ENCODE measurements at places on chromosomes 7 and 10.

- no peak for DNase-seq
These were observed 5.5 kb upstream of the MNX1 start for GRCh38 chr7:157016024-157016351.

GRCh38 chr7:108059526-108059925, 56.6 kb upstream of the LAMB1 start:
- no peak for DNase-seq

DNA sequence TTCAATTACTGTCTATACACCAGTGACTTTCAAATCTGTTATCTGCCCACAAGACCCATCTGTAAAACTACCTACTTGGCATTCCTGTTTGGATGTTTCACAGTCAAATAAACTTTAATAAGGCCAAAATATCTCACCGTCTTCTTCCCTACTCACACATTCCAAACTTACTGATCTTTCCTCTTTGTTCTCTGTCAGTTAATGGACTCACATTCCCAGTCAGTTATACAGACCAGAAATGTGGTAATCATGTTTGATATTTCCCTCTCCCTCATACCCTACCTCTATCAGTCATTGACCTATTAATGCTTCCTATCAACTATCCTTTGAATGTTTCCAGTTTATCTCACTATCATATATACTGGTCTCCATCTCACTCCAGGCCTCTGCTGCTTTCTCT, 28.5 kb upstream of the HDAC9 start:
- no peak for DNase-seq

GRCh38 chr10:87862679-87863052, 667 bp downstream of the KLLN start:
- no peak for DNase-seq

- DNase-seq = no peak
These were observed 61.0 kb upstream of the SFMBT2 start for GRCh38 chr10:7471720-7472367.

- no peak for DNase-seq
These were observed 21.5 kb upstream of the AKR1C1 start for GRCh38 chr10:4941540-4942330.

- DNase-seq = no peak
These were observed 113.0 kb downstream of the ADCY1 start for GRCh38 chr7:45687185-45687560.

- DNase-seq = no peak
These were observed 74.2 kb downstream of the NOC3L start for GRCh38 chr10:94288361-94289101.

- no peak for DNase-seq
These were observed 411.2 kb upstream of the KLF6 start for GRCh38 chr10:4196183-4196582.

GRCh38 chr10:95513008-95513589, 48.1 kb downstream of the SORBS1 start:
- DNase-seq = no peak

DNA sequence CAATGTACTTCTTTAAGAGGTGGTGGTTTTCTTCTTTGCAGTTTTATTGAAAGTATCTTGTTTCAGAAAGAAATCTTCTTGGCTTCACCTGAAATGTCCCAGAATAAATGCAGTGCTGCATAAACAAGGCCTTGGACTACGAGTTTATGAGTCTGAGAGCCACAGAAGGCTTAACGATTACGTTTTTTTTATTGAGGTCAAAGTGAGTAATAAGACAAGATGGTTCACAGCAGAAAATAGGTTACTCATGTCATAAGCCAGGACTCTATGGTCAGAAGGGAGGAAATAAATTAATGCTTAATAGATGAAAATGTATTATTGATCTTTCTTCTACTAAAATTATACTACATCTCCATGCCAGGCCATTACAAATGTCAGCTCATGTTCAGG, 13.7 kb upstream of the NPTX2 start:
- DNase-seq = no peak

DNA sequence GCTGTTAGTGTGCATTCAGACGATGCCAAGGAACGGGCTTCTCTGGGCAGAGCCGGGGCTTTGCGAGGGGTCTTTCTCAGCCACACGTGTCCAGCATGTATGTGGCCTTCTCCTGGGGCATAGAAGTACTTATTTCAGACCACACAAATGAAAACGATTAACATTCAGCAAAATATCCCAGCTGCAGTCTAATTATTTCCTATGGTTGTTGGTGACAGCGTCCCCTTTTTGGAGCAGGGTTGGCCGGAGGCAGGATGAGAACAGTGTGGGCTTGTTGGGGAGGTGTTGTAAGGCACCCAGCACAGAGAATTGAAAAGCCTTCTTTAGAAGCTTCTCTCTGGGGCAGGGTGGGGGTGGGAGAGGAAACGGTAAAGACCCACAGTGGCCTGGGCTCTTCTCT, 54.2 kb downstream of the PTPRE start:
- DNase-seq = no peak

- no peak for DNase-seq
These were observed 50.1 kb downstream of the SFTPD start for GRCh38 chr10:79898597-79899325.

GRCh38 chr10:24938076-24938475, 14.3 kb downstream of the PRTFDC1 start:
- DNase-seq = no peak

GRCh38 chr10:30047924-30048531, 11.4 kb downstream of the JCAD start:
- no peak for DNase-seq

GRCh38 chr7:119964788-119965542, 308.0 kb upstream of the KCND2 start:
- no peak for DNase-seq

- no peak for DNase-seq
These were observed 157.1 kb downstream of the GATA3 start for GRCh38 chr10:8211631-8212030.

- DNase-seq = no peak
These were observed 474.7 kb upstream of the SEMA3A start for GRCh38 chr7:84669177-84669732.

- no peak for DNase-seq
These were observed 21.7 kb upstream of the MCM10 start for GRCh38 chr10:13139676-13140075.

- no peak for DNase-seq
These were observed 270.7 kb downstream of the PARD3 start for GRCh38 chr10:34544400-34544799.

- no peak for DNase-seq
These were observed 44.1 kb upstream of the CNPY1 start for GRCh38 chr7:155590215-155591018.

DNA sequence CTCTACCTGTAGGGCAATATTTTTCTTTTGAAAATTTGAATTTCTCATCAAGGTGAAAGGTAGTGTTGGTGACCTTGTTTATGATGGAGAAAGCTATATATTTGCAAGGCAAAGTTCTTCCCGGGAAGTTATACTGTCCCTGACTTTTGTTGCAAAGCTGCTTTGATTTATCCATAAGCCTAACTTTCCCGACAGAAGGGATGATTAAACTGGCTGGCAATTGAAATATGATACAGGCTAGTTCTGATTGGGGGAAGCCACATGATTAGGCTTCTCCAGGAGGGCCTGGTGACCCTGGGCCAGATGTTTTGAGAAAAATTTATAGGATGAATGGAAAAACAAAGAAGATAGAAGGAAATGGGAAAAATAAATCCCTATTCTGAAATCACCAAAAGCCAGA, 215.5 kb downstream of the ACTR3B start:
- no peak for DNase-seq

DNA sequence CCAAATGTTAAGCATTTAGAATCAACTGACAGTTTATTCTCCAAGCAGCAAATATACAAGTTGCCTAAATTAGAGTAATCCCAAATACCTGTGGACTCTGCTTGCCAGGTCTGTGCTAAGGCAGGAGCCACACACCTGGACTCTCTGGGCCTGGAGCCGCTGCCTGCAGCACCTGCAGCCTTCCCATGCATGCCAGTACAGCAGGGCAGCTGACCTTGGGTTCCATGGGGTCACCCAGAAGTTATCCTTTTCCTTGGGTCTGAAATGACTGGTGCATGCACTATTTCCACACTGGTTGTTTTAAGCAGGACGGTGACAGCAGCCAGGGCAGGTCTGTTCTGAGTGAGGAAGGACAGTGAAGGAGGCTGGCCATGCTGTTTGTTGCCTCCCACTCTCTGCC, 573.2 kb downstream of the GLRX3 start:
- DNase-seq = no peak

- peak; percentile 15 for DNase-seq
These were observed 49.7 kb downstream of the BZW2 start for GRCh38 chr7:16695621-16696237.

DNA sequence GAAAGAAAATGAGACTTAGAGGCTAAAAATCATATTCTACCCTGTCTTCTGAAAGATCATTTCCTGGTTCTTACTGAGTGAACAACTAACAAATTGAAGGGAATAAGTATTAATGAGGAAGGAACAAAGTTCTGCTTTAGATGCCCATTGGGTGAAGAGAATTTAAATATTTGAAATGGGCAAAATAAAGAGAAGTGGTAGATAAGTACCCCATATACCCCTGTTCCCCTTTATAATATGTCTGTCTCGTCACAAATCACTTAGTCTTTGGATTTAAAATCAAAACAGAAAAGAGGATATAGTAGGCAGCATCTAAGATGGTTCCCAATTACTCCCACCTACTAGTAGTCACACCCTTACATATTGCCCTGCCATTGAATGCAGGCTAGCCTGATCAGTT, 13.2 kb downstream of the TES start:
- DNase-seq = no peak

DNA sequence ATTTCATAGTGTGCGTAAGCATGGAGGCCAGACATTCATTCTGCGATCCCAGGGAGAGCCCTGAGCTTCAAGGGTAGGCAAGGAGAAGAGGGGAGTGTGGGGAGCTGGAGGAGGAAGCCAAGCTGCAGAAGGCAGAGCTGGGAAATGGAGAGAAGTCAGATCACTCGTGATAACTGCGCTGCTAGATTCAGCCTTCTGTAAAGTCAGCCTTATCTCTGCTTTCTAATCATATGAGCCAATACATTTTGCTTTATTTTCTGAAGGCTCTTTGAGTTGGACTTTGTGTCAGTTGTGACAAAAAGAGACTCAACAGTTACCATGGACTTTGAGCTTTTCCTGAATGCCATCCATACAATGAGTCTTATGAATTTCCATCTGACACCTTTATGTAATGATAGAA, 61.7 kb upstream of the CREB5 start:
- DNase-seq = no peak

- DNase-seq = no peak
These were observed 32.1 kb upstream of the GTF2I start for GRCh38 chr7:74625446-74625845.

DNA sequence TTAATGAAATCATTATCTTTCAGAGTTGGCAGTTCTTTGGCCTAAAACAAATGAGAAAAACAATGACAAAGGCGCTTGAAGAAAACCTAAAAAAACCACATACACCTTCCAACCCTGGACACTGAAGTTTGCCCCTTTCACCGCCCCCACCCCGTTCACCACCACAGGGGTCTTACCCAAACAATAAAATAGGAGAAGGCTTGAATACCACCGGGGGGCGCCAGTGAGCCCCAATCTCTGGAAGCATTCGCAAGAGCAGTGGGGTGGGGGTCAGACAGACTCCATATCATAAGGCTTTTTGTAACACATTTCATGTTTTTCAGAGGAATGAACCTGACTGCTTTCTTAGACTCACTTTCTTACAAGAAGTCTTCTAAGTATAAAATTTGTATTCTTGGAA, 163.6 kb downstream of the PIP4K2A start:
- DNase-seq = no peak

- DNase-seq = no peak
These were observed 126.7 kb downstream of the DKK1 start for GRCh38 chr10:52440612-52441285.

DNA sequence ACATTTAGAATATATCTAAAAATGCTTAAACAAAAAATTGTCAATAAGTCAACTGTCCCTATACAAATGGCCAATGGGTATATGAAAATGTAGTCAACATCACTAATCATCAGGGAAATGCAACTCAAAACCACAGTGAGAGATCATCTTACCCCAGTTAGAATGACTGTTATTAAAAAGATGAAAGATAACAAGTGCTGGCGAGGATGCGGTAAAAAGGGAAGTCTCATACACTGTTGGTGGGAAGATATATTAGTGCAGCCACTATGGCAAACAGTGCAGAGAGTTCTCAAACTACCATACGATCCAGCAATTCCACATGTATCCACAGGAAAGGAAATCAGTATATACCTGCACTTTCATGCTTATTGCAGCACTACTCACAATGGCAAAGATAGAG, 48.6 kb upstream of the APBB1IP start:
- DNase-seq = no peak

- DNase-seq = no peak
These were observed 30.2 kb upstream of the IKZF1 start for GRCh38 chr7:50274361-50274760.

- no peak for DNase-seq
These were observed 20.4 kb downstream of the FRMPD2 start for GRCh38 chr10:48253970-48254657.

DNA sequence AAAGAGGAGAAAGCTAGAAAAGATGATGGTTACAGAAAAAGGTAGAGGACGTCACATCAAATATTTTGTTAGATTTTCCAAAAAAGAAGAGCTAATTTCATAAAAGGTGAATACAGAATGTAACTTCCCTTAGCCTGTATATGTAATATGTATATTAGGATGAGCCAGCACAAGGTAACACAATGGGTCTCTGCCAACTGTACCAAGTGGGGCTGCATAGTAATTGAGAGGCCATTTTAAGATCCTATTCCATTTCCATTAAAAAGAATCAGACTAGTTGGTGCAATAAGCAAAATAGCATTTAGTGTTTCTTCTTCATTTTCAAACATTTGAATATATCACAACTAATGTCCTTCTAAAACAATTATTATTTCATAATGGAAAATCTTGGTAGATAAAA, 134.6 kb downstream of the SEMA3A start:
- DNase-seq = no peak

DNA sequence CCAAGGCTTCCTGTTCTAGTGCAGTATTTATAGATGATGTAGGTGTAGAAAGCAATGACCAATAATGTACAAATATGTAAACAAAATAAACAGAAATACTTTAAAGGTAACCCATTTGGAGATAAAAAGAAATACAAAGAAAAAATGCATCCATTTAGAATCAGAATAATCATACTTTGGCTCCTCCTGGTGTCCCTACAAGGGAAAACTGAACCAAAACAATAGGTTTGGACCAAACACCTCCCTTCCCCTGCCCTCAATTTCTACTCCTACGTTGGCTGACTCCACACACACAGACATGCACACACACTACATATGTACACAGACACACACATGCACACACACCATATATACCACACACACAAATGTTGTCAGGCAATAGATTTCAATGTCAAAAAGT, 36.0 kb downstream of the C10orf143 start:
- no peak for DNase-seq

GRCh38 chr10:80411267-80411668, 2.9 kb downstream of the PRXL2A start:
- DNase-seq = no peak

GRCh38 chr7:94912085-94912484, 4.7 kb downstream of the PPP1R9A start:
- DNase-seq = no peak
